Osteoblast (primary cell): ENCODE measurements at places on chromosomes 13 and 19.

GRCh38 chr13:58097831-58098230 is 466.3 kb downstream of the PCDH17 start:
- DNase-seq, result no peak

DNA sequence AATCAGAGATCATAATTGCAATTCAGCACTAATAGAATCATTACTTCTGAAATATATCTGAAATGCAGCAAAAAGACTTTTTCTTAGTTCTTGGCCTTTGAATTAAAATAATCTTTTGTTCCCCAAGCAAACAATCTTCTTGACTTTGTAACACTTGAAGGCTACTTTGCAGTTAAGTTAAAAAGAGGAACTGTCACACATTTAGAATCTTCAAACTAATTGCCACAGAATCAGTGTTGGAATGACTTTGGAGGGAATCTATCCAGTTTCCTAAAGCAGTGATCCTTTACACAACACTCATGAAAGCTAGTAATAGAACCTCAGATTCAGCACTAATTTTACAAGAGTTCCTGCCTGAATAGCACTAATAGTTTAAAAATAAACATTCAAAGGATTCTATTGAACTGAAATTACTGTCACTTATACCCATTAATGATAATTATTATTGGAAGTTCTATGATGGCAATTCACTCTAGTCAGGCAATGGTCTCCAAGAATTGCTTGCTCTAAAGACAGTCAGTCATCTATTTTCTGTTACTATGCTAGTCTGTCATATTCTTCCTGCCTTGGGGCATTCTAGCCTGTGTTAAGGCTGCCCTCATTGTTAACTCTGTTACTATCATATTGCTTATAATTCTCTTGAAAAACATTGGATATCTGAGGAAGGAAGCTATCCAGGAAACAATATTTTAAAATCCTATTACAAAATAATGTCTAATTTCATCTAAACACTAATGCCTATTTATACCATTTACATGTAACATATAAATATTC is 362.4 kb downstream of the DIAPH3 start:
- DNase-seq, result no peak

- DNase-seq, result peak; percentile 98
Measured at GRCh38 chr19:55116232-55116858, 1.1 kb downstream of the PPP1R12C start.

- peak; percentile 76 for DNase-seq
Measured at GRCh38 chr13:46296115-46296822, 84.5 kb downstream of the LRRC63 start.

GRCh38 chr13:23434491-23434890 is 989 bp upstream of the SACS start:
- DNase-seq, result no peak

- DNase-seq, result peak; percentile 73
Measured at GRCh38 chr19:45667620-45668341, at the start of gene GIPR. GIPR (plus strand) TSS chr19:45668221; CDS start chr19:45669521, 1,300 bp downstream.

DNA sequence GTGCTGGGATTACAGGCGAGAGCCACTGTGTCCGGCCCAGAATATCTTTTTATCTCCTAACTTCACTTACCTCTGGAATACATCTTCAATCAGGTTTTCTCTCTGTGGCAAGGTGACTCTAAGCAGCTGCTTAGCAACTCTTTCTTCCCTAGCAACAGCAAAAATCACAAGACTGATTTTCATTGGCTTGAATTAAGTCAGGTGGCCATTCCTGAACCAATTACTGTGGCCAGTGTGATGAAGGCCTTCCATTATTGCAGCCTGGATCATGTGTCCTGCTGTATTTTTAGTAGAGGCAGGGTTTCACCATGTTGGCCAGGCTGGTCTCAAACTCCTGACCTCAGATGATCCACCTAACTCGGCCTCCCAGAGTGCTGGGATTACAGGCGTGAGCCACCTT is 9.0 kb upstream of the LTBP4 start:
- DNase-seq, result peak; percentile 94

- DNase-seq, result peak; percentile 98
Measured at GRCh38 chr19:3721131-3721886, 13.1 kb downstream of the TJP3 start.

GRCh38 chr13:84405286-84405685 is 523.0 kb upstream of the SLITRK1 start:
- no peak for DNase-seq

DNA sequence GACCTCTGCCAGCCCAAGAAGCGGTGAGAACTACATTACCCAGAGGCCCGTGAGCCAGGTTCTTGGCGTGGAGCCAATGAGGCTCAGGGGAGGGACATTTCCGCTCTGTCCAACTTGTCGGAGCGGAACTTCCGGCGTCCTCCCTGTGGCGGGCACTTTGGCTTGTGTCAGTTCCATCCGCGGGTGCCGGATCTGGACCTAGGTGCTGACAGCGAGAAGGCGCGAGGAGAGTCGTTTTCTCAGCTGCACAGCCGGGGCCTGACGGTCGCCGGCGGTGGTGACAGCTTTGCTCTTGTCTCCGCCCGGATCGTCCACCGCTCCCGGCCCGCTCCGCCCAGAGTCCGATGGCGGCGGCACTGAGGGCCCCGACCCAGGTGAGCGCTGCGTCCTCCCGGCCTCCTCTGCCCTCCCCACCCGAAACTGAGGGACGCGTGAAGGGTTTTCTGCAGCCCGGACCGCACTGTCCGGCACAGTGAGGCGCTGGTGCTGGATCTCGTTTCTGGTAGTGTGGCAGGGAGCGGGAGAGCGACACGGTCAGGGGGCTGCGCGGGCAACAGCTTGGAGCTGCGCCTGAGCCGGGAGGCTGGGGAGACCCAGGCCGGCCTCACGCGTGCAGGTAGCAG is at the start of gene ZNF530:
Gene ZNF530, plus strand, starts transcription at position 125 of the 623 bp plus-strand sequence. CDS start 4,461 bp downstream, outside the sequence.
- peak; percentile 94 for DNase-seq

DNA sequence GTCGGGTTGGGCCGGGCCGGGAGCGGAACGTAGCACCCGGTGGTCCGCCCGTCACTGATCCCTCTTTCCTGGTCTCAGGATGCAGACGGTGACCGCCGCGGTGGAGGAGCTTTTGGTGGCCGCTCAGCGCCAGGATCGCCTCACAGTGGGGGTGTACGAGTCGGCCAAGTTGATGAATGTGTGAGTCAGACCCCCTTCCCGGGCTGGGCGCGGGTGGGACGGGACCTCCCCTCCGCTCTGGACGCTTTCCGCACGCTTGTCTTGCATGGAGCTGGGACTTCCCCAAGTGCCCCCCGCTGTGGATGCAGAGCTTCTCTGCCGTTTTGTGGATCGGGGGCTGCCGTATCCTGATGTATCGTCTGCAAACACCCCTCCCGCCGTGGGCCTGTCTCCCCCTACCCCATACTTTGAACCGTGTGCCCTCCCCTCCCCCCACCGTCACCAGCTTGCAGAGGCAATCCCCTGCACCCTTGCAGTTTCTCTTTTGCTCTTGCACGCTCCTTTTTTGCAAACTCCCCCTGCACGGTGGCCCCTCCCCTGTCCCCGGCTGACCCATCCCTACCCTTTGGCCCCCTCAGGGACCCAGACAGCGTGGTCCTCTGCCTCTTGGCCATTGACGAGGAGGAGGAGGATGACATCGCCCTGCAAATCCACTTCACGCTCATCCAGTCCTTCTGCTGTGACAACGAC is 669 bp downstream of the GADD45B start:
- peak; percentile 91 for DNase-seq
